ENCODE measurements at places on chromosomes 7 and 10. TPM values are rescaled to one million over a fixed set of nuclear protein-coding genes. Genes with fewer than 3 reads are reported as not detected.

DNA sequence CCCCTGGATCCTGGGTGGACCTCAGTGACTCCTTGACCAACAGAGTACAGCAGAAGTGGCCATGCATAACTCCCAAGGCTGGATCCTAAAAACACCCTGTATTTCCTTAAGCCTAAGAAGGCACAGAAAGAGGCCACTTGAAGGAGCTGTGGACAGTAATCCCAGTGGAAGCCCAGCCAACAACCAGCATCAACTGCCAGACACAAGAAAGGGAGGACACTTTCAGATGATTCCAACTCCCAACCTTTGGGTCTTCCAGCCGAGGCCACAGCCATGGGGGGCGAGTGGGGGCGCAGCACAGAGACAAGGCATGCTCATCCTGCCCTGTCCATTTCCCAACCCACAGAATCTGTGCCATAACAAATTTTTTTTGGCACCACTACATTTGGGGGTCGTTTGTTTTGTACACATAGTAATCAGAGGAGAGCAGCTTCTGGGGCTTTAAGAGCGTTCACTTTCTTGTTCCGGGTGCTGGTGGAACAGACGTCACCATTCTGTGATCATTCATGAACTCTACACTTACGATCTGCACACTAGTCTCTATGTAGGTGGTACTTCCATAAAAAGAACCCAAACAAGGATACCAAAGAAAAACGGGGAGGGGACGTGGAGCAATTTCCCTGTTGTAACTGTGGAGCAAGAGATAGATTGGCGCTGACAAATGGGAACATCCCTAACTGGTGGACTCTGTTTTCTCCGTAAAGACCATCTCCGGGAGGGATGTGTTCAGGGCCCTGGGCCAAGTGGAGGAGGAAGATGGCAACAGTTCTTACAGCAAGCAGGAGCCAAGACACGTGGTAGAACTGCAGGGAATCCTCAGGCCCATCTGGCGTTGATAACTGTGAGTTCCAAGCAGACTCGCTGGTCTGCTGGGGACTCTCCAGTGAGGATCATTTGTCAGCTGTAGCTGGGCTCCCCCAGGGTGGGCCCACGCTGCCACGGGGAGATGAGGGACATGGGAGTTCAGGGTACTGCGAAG, 6.0 kb upstream of the SLC29A3 start:
- peak; percentile 93 for DNase-seq

Gene ITPRIP
- total RNA-seq = 30.2 TPM

Gene TMEM139
- total RNA-seq = 0.35 TPM

GRCh38 chr7:28455486-28455885, 43.2 kb downstream of the CREB5 start:
- no peak for DNase-seq

DNA sequence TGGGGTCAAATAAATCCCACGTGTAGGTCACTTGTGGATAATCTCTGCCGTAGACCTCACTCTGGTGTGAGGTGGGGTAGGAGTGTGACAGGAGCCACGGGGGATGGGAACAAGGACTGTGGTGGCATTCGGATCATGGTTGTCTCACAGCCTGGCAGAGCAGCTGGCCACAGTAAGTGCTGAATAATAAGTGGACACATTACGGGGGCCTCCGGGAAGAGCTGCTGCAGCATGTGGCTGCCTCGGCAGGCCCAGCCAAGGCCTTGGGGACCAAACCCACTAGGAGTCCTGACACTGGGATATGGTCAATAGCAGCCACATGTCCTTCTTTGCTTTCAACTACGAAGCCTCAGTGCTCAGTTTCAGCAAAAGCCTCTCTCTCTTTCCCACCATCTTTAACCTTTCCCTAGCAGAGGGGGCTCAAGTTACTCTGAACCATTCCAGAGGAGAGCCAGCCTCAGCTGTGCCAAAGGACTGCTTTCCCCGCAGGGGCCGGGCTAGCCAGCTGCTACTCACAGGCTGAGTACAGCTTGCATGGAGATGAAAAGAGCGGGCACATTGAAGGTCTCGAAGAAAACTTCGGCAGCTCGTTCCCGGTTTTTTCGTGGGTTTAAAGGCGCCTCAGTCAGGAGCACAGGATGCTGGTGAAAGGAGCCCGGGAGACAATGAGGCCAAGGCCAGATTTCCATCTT, 17.3 kb downstream of the ACTR1A start:
- no peak for DNase-seq

Gene GPR146
- 12.8 TPM for total RNA-seq

GRCh38 chr7:143975617-143976016, 21.0 kb downstream of the OR2F1 start:
- no peak for DNase-seq

Gene MCM10
- 1.7 TPM for total RNA-seq

Gene SPDYE16
- total RNA-seq = 0.53 TPM

Gene NUTM2E
- 0.30 TPM for total RNA-seq

DNA sequence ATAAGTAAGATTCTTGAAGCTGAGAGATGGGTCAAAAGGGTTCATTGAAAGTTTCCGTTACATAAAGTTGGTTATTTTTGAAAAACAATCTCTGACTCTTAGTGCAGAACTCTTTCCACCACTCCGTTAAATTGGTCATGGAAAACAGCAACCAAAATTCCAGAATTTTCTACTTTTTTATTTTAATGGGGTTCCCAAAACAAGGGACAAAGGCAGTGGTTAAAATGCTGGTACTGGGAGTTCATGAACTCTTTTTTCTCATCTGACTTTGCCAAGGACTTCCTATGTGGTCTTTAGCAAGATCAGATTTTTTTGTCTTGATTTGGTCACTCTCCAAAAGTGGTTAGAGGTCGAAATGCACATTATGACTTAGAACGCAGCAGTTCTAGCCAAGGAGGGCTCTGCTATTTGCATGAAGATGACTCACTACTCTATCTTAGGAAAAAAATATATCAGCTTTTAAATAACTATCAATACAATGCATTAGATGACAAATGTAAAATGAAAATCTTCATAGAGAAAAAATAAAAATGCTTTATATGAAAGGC, 145.7 kb downstream of the REEP3 start:
- no peak for DNase-seq

- DNase-seq = no peak
Observed at GRCh38 chr10:59279476-59279875, 82.9 kb downstream of the FAM13C start.

- DNase-seq = no peak
Observed at GRCh38 chr7:154720016-154720415, 282.9 kb downstream of the PAXIP1 start.

DNA sequence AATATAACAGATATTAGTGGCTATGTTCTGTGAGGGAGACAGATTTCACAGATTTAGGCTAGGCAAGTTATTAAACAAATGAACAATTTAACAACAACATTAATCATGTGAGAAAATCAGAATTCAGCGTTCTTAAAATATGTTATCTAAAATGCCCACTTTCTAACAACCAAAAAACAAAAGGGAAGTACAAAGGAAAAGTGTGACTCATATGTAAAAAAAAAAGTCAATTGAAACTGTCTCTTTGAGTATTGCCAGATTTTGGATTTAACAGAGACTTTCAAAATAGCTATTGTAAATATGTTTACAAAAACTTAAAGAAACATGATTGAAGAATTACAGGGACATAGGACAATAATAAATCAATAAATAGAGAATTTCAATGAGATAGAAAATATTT, 34.8 kb upstream of the ARHGAP22 start:
- no peak for DNase-seq

DNA sequence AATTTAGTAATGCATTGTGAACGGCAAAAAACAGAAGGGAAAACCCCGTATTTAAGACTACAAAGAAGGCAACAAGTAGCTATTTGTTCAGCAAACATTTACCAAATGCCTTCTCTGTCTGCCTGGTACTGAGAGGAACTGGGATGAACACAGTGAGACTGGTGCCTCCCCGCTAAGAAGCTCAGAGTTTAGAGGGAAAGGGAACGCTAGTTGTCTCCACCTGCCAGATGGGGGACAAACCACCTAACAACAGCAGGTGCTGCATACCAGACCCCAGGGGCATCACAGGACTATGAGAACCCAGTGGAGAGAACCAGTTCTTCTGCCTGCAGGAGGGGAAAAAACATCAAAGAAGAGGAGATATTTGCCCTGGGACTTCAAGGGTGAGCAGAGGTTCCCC, 147.1 kb downstream of the SLC25A13 start:
- no peak for DNase-seq
